Stimulated activated CD8-positive, alpha-beta memory T cell treated with anti-CD3 and anti-CD28 coated beads, Interleukin-7, amount 100 ng/mL, for 4 hours (primary cell): ENCODE measurements at places on chromosomes 12 and 14.

- no peak for DNase-seq
Observed at GRCh38 chr12:132030367-132031038, 80.8 kb downstream of the EP400 start.

DNA sequence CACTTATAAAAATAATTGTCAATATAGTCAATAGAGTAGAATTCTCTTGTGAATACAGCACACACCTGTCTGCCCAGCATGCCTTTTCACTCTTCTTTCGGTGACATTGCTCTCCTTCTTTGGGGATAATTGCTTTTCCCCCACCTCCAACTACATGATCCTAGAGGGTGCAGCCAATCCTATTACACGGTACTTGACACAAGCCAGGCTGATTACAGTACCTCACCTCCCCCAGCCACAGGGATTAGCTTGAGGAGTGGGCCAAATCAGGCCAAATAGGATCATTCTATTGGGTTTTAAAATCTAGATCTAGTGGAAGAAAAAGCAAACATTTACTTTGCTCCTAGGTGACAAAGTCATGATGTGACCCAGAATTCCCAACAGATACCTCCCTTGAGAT, 16.8 kb upstream of the NFYB start:
- no peak for DNase-seq

GRCh38 chr12:107233551-107233950, 140.2 kb upstream of the CRY1 start:
- DNase-seq: no peak

DNA sequence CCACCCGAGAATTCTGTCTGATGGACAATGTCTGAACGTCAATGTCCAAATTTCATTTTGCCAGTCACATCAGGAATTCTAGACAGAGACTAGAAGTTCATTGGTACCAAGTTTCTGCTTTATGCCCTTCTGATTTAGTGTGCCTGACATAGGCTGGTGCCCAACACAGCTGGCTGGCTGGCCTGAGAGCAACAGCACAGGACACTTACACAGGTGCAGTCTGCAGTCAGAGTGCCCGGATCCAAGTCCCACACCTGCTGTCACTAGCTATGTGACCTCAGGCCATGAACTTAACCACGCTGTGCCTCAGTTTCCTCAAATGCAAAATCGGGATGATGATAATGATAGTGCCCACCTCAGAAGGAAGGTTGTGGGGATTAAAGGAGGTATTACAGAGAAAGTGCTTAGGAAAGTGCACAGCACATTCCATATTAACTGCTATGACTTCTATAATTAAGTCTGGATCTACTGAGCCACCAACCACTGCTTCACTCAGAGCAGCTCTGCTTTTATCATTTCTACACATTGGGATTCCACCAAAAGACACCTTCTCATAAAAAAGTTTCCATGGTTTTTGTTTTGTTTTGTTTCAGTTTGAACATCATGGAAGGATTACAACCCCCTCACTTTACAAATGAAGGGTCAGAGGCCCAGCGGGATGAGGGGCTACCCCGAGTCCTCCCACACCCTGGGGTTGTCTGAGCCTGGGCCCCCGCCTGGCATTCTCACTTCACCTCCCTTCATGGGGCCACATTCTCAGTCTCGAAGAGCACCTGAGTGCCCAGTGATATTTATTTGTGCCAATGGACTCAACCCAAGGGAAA, 168.8 kb upstream of the BCL2L14 start:
- no peak for DNase-seq

GRCh38 chr12:112869778-112870177, 37.0 kb upstream of the OAS1 start:
- no peak for DNase-seq

DNA sequence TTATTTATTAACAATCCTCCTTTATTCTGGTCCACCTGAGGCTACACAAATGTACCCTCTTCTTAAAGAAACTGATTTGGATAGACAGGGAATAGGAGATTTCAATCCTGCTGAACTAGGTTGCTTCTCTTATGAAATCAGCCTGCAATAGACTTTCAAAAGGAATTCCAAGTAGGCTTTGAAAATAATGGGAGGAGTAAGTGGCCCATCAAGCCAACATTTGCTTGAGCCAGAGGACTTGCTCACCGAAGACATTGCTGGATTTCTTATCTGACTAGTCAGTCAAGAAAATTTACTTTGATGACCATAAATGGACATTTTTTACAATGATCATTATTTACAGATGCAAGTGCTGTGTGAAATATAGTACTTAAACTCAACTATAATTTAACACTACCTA, 82.8 kb upstream of the RASSF8 start:
- no peak for DNase-seq

DNA sequence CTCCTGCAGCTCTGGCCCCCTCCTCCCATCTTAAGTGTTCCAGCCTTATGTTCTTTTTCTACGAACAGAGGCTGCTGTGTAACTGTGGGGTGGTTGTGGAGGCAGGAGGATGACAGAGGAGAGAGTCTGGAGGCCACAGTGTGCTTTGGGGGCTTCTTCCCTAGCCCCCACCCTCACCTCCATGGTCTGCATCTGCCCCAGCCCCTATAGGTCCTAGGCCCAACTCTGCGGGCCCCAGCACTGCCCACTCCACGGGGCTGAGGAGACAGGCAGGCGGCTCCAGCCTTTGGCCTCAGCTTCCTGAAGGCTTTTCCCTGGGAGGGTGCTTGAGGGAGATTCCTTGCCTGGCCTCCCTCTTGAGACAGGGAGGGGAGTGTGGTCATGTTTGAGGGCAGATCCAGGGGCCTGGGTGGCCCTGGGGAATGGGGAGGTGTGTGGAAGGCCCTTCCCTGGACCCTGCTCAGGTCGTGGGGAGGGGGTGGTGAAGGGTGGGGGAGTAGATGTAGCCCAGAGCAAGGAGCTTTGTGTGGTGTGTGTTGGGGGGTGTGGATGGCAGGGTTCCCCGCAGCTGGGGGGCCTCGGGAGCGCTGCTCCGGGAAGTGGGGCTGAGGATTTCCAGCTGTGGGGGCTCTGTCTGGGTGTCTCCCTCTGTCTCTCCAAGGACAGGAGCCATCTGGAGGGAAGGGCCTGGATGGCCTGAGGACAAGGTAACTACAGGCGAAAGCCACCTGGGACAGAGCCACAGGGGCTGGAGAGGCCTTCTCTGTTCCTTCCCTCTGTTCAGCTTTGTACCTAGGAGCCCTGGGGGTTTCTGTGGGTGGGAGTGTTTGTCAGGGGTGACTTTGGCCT, 1.1 kb downstream of the SMIM41 start:
- DNase-seq: no peak

GRCh38 chr12:123263196-123263817, 8.3 kb downstream of the CDK2AP1 start:
- no peak for DNase-seq

GRCh38 chr12:121794534-121795033, 1.1 kb upstream of the RHOF start:
- DNase-seq: no peak

GRCh38 chr14:85532374-85533022, 2.6 kb downstream of the FLRT2 start:
- no peak for DNase-seq

DNA sequence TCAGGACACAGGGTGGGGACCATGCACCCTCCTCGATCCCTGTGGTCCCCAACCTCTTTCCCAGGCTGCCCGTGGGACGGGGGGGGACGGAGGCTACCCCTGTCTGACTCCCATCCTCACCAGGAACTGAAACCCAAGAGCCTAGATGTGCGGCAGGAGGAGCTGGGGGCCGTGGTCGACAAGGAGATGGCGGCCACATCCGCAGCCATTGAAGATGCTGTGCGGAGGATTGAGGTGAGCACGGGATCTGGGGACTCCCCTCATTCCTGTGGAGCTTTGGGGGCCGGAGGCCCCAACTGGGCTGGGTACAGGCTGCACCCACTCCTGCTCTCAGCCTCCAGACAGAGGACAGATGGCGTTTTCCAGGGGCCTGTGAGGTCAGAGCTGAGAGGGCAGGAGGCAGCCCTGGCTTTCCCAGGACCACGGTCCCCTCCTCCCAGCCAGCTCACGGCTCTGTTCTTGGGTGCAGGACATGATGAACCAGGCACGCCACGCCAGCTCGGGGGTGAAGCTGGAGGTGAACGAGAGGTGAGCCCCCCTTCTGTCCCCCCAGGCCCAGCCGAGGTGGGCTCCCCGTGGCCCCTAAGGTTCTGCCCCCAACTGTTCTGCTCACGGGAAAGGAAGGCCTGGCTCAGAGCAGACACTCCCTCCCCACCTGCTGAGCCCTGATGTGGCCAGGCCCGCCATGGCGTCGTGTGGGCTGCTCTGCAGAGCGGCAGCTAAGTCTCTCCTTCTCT, 24.2 kb downstream of the HIP1R start:
- no peak for DNase-seq

GRCh38 chr12:82326905-82327503, 31.2 kb downstream of the CCDC59 start:
- no peak for DNase-seq

DNA sequence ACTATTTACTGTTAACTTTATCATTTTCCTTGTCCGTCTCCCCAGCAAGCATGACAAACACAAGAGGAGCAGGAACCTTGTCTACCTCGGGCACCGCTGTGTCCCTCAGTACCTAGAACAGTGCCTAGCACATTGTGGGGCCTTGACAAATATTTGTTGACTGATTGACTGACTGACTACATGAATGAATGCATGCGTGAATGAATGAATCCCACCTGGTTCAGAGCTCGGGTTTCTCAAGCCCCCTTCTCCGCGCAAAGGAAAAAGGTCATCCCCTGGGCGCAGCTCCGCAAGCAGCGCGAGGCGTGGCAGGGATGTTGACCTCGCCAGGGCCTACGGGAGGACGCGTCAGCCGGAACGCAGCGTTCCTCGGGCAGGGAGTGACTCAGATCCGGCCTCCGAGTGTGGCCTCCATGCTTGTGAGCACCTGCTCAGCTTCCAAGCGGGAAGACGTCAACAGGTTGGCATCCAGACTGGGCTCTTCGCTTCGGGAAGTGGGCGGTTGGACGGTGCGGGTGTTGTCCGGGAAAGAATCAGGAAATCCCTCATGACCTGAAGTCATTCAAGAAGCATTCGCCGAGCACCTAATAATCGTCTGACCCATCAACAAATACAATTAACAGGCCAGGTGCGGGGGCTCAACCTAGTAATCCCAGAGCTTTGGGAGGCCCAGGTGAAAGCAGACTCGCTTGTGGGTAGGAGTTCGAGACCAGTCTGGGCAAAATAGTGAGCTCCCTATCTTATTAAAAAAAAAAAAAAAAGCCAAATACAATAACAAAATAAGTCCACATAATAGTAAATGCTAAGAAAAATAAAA, 13.9 kb upstream of the UBC start:
- DNase-seq: no peak

DNA sequence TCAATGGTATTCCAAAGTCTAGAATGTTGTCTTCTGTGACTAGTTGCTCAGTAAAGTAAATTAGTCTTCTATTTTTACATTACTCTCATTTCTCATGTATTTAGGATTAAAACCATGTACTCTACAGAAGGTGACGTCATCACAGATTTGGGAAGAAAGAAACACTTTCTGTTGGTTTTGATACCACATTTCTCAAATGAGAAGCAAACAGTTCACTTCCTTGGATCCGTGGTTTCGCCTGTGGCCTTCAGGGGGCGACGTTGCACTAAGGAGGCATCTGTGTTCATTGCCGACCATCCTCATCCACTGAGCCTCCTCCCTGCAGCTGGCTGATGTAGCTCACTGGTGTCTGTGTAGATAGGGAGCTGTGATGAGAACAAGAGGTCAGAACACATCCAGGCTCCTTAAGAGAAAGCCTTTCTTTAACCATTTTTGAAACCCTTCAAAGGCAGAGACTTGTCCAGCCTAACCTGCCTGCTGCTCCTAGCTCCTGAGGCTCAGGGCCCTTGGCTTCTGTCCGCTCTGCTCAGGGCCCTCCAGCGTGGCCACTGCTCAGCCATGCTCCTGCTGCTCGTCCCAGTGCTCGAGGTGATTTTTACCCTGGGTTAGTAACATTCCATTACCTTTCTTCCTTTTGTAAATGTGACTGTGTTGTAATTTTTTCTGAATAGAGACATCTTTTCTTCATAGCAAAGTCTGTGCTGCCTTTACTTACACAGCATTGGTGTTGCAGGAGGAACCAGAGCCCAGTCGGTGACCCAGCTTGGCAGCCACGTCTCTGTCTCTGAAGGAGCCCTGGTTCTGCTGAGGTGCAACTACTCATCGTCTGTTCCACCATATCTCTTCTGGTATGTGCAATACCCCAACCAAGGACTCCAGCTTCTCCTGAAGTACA, 220.6 kb upstream of the OR4E1 start:
- DNase-seq: peak; percentile 23

DNA sequence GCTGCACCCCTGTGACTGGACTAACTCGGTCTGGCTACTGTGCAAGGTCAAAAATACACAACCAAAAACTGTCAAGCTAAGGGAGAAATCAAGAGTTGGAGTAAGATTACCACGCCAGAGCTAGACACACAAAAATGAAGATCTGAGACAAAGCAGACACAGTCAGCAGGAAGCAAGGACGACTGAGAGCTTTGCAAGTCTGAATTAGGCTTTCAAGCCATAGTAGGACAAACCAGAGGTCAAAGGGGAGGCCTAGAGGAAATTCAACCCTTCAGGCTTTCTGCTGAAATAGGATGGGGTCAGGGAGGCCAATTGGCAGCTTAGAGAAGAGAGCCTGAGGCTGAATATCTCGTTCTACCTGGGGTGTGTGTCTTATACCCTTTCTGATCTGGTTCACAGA, 117.3 kb downstream of the LLPH start:
- no peak for DNase-seq

GRCh38 chr12:41325336-41325735, 137.2 kb downstream of the PDZRN4 start:
- no peak for DNase-seq

DNA sequence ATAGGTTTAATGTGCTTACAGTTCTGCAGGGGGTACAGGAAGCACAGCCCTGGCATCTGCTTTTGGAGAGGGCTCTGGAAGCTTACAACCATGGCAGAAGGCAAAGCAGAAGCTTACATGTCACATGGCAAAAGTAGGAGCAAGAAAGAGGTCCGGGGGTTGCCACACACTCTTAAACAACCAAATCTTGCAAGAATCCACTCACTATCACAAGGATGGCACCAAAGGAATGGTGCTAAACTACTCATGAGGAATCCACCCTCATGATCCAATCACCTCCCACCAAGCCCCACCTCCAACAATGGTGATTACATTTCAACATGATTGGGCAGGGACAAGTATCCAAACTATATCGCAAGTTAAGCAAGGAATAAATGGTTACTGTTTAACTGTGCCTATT, 255.8 kb upstream of the AVPR1A start:
- no peak for DNase-seq

GRCh38 chr12:97397008-97397407, 65.6 kb upstream of the RMST start:
- DNase-seq: no peak

- DNase-seq: no peak
Observed at GRCh38 chr14:71658261-71658860, 273.9 kb upstream of the RGS6 start.
